ENCODE measurements at places on chromosomes 7 and 10.
A peak's percentile ranks its signal among the peaks of the same experiment; 100 is the strongest.

DNA sequence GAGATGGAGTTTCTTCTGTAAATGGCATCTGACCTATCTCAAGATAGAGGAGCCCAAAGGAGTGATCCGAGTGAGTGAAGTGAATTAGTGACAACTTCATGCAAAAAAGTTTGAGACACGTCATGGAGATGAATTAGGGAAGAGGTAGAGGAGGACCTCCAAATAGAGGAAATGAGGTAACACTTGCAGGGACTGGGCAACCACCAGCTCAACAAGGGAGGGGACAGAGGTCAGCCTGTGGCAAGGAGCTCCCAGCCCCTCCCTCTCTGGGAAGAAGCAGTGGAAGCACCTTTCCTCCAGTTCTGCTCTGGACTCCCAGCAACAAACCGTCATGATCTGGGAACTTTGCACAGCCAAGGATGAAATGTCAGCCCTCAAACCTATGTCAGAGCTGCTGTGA is 83.5 kb upstream of the IKZF1 start:
- DNase-seq: no peak

GRCh38 chr10:60384708-60385398 is 4.8 kb downstream of the ANK3 start:
- no peak for DNase-seq

DNA sequence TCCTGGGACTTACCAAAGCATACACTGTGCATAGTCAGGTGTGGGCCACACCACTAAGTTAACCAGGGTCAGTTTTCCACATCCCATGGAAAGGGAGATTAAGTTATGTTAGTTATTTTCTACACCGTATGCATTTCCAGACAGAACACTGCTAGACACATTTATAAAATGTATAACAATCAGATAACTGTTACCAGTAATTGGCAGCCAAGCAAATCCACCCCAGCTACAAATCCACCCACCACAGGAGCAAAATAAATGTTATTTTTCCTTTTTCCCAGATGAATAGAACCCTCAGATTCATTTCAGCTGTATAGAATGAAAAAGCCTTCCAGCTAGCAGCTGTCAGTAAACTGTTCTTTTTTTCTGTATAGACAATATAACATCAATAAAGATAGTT is 256.9 kb upstream of the FZD1 start:
- no peak for DNase-seq

DNA sequence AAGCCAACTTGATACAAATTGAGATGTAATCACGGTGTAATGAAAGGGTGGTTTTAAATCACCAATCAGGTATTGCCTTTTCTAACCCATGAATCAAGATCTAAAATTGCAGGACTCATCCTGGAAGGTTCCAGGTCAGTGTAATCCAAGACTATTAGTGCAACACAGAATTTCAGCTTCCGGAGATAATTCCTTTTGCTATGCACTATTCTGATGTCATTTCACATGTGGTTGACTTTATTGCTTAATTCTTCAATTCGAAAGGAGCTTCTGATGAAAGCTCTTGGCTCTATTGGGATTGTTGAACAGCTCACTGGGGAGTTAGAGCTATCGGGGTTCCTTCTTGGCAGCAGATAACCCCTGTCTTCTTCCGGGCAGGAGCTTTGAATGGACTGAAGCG is 147.4 kb upstream of the INSYN2A start:
- no peak for DNase-seq

- no peak for DNase-seq
Observed at GRCh38 chr7:115822380-115822779, 208.2 kb downstream of the TFEC start.

- DNase-seq: peak; percentile 81
Observed at GRCh38 chr10:87850742-87851205, 12.6 kb downstream of the KLLN start.

GRCh38 chr7:116988363-116988989 is 35.2 kb downstream of the ST7 start:
- no peak for DNase-seq

- DNase-seq: no peak
Observed at GRCh38 chr7:155066417-155066950, 3.6 kb upstream of the HTR5A start.

DNA sequence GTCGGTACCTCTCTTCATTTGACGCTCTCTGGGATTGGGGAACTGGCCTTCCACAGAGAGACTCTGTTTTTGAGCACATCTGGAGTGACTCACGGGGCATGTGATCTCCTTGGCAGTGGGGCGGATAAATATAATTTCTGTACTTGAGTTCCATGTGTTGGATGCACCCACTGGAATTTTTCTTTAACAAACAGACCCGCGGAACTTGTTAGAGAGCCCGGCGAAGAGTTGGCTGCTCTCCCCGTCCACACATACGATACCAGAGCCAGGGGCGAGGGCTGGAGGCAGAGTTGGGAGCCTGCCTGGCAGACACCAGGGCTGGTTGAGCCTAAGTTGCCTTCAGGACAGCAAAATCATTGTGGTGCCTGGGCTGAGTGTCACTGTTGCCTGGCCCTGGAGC is at the start of gene FAM180A:
TSS of gene FAM180A (minus strand) at position 44 of the 400 bp plus-strand sequence. CDS start 233 bp downstream, outside the sequence.
- DNase-seq: no peak

- peak; percentile 73 for DNase-seq
Observed at GRCh38 chr10:108783897-108784296, 1139.4 kb downstream of the XPNPEP1 start.

DNA sequence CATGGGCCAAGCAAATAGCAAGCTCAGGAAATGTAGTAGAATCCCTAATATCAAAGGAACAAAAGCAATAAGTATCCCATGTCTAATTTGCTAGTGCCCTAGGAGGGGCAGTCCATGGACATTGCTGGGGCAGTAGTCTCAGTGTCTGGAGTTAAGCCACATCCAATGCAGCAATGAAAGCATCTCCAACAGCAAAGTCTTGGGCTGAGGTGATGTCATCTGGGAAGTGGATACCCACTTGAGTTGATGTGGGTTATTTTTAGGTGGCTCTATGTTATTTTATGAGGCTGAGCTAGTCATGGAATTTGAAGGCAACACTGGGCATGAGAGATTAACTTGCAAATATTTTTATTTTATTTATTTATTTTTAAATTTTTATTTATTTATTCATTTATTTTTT is 540.0 kb downstream of the ETV1 start:
- no peak for DNase-seq

- DNase-seq: no peak
Observed at GRCh38 chr10:30581779-30582380, 47.7 kb downstream of the LYZL2 start.

GRCh38 chr10:120732067-120732466 is 119.1 kb upstream of the WDR11 start:
- no peak for DNase-seq

- no peak for DNase-seq
Observed at GRCh38 chr7:131031099-131031868, 296.4 kb upstream of the MKLN1 start.

DNA sequence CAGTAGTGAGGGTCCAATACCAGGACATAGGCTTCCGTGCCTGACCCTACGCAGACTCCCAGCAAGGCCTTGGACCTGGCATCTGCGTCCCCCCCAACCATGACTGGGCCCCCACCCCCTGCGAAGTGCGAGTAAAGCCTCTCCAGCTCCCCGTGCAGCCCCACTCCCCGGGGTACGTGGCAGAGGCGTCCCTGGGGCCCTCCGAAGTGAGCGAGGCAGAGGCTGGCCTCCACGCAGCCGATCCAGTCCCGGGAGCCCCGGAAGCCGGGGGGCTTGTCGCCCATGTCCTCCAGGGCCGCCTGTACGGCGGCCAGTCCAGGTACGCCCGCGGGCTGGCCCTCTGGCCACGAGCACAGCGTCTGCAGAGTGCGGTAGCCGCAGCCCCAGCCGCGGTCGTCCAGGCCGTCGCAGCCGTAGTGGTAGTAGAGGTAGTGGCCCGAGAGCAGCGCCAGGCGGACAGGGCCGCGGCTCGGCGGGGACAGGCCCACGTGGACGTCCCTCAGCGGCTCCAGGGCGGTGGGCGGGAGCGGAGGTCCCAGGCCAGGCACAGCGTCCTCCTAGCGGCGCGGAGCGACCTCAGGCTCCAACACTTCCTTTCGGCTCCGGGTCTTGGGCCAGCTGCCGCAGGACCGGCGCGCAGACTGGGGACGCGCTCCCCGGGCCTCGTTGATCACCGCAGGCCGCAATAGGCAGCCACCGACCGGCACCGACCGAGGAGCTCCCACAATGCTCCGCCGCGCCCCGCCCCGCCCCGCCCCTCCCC is at the start of gene UFSP1:
TSS of gene UFSP1 (minus strand) at position 728 of the 763 bp plus-strand sequence. CDS start at position 284, 444 bp downstream.
- no peak for DNase-seq

DNA sequence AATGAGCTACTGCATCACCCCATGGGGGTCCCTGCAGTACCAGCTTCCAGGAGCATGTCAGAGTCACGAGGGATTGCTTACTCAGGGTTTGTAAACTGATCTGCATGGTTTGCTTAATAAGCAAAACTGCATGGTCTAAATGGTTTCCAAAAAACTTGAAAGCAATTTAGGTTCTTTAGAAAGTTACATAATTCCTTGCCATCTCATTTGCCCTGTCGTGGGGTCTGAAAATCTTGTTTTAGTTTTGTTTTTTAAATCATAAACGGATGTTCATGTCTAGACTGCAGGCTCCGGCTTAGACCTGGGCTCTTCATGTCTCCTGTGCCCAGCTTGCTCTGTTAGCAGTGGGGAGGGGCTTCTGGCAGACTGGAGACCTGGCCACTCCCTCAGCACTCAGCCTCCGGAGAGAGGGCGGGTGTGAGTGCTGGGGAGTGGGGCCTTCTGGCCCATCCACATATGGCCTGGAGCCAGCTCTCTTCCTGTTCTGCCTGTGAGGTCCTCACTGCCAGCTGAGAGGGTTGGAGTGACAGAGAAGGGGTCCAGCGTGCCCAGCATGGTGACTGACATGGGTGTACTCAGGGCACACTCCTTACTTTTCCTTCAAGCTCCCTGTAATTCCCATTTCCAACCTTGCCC is 17.5 kb downstream of the PRF1 start:
- DNase-seq: peak; percentile 94

GRCh38 chr7:43303740-43304241 is 191.3 kb downstream of the HECW1 start:
- no peak for DNase-seq

Measured in islet precursor cell (in vitro differentiated cells).